ENCODE measurements at places on chromosomes 4 and X.

DNA sequence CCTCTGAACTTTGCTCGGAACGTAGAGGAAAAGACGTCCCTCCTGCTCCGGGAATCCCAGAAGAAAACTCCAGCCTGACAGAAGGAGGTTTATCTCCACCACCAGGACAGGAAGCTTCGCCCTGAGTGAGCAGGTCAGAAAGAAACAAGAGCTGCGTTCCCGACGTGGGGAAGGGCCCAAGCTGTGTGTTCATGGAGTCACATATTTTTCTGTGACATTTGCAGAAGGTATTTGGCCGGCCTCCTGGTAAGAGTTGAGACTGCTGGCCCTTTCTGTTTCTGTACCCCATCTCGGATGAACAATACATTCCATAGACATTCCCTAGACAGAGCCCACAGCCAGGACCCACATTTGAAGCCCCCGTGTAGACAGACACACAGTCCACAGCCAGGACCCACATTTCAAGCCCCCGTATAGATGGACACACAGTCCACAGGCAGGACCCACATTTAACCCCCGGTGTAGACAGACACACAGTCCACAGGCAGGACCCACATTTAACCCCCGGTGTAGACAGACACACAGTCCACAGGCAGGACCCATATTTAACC lies 230.8 kb downstream of the SHOX start:
- DNase-seq = no peak

DNA sequence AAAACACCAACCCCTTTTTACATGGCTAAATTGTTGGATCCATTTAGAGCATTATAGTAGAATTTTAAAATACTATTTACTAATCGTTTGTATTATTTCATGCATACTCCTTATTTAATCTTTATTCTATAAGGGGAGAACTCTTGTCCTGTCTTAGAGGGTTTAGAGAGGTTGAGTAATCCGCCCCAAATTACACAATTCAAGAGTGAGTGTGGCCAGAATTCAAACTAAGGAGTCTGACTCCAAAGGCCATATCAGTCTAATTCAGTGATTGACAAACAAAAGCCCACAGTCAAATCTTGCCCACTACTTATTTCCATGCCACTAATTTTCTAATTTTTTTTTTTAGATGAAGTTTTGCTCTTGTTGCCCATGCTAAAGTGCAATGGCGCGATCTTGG lies 33.7 kb upstream of the NEIL3 start:
- DNase-seq = no peak

DNA sequence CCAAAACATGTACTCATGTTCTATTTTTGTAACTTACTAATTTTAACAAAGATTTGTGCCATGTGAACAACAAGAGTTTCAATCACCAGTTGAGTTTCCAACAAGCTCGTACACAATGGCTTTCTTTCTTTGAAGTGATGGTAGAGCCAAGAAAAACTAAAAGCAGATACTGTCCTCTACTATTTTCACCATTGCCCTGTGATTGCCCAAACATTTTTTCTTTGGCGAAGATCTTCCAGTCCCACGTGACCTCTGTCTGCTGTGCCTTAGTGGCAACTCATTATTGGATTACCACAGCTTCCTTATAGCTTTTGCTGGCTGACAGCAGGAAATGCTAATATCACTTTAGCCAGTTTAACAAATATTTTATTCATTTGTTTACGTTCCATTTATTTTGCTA lies 1147.1 kb downstream of the STIM2 start:
- no peak for DNase-seq

DNA sequence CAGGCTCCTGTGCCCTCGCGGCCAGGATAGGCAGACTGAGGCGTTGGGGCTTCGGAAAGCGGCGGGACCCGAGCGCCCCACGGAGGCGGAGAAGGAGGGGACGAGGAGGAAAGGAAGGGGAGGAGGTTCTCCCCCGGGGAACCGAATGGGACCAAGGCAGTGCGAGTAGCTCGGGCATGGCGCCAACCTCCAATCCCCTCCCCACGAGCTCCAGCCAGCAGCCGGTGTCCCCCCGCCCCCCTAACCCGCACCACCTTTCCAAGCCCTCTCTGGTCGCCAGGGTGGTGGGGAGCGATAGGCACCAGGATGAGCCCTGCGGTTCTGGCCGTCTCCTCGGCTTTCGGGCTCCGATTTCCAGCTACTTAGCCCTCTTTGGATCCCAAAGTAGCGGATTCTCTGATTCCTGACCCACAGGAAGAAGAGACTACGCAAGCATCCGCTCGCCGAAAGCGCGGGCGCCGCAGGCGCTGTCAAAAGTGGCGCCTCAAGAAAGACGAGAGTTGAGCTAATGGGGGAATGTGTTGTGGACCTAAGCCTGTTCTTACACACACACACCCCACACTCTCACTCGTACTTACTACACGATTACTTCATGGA lies 15.2 kb upstream of the ZIC3 start:
- no peak for DNase-seq

DNA sequence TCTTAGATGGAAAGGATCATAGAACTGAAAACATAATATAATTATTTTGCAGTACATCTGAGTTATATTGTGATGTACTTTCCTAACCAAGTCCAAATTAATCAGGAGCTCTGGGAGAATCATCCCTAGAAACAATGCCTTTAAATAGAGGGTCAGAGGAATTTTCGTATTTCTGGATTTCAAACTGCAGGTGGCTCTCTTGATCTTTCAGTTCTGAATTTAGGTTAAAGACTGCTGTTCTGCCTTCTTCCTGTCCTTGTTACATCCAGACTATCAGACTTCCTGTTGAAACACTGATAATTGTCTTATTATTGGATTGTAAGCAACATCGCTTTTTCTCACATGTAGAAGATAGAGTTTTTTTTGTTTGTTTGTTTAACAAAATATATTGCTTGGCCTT lies 142.7 kb downstream of the RPA4 start:
- no peak for DNase-seq

- peak; percentile 9 for DNase-seq
These were observed 36.9 kb downstream of the NLGN3 start for GRCh38 chrX:71181558-71181909.

DNA sequence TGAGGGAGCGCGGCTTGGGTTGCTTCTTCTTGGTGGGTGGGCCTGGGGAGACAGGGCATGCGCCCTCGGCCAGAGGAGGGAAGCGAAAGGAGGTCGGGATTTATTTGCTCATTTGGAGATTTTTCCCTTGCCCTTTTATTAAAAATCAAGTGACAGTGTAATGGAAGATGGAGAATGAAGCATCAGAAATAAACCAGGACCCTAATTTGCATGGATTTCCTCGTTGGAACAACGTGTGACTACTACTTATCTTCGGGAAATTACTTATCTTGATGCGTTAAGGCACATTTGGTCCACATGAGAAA lies 709 bp upstream of the CLOCK start:
- DNase-seq = peak; percentile 39

- DNase-seq = no peak
These were observed 816.6 kb downstream of the GLUD2 start for GRCh38 chrX:121863976-121864375.

GRCh38 chrX:57918750-57919436 lies 8.6 kb upstream of the ZXDA start:
- DNase-seq = peak; percentile 51

Data from inflammatory macrophage treated with lipopolysaccharide for 4 hours (primary cell).